ENCODE measurements at places on chromosomes 13 and 19.

DNA sequence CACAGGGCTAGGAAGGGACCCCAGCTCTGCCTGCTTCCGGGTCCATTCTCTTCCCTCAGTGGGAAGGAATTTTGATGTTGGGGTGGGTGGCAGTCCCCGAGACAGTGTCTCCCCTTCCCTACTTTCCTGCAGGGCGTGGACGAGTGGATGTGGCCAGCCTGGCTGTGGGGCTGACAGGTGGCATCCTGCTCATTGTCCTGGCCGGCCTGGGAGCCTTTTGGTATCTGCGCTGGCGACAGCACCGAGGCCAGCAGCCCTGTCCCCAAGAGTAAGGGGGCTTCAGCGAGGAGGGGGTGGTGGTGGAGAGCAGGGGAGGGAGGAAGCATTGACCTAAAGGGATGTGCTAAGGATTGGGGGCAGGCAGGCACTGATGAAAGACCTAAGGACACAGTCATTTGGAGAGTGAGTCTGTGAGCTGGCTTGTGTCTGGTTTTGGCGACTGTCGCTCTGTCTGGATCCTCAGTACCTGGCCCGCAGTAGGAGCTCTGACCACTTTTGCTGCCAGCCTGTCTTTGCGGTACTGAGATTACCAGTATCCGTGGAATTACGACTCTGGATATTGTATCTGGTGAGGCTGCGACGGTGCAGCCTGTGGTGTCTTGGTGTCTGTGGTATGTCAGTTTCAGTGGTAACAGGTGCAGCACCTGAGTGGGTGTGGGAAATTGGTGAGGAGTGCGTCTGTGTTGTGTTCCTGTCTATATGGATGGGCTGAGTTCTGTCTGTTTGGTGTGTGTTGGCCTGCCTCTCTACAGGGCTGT, 2.4 kb upstream of the PRR12 start:
- no peak for DNase-seq

GRCh38 chr13:32228330-32229041, 86.7 kb downstream of the ZAR1L start:
- peak; percentile 99 for DNase-seq

GRCh38 chr19:6801485-6802086, 29.1 kb downstream of the VAV1 start:
- DNase-seq, result no peak

- DNase-seq, result no peak
Measured at GRCh38 chr13:48656608-48657007, 2.9 kb downstream of the CYSLTR2 start.

DNA sequence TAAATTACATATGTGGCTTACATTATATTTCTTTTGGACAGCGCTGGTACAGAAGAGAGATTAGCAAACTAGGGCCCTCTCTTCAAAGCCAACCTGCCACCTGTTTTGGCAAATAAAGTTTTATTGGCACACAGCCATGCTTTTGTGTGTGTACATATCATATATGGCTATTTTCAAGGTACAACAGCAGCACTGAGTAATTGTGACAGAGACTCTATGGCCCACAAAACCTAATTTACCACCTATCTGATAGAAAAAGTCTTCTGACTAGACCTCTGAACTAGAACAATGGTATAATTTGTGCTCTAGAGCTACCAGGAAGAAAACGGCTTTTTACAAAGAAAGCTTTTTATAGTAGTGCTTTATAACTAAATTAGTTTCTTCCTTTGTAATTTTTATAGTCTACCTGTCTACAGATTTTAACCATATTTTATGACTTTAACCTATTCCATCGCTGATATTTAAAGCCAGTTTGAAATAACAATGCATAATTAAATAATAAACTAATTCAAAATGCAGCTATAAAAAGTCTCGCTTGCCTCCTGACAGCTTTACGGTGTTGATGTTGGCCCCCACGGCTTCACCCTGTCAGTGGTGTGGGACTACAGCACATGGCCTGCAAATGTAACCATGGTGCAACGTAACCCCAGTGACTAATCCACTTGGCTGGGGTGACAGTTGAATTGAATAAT, 17.7 kb upstream of the DPY19L3 start:
- DNase-seq, result peak; percentile 3

DNA sequence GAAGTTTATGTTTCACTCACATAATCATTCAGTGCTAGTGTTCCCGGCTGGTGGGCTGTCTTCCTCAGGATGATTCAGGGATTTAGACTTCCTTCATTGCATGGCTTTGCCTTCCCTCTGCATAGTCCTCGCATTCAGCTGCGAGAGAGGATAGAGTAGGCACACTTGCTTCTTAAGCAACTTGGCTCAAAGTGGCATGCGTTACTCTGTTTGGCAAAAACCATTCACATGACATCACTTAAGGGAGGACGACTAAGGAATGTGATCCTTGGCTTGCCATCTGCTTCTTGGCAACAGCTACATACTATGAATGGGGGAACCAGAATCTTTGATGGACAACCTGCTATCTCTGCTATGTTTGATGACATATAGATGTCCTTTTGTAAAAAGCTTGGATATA, 359.3 kb downstream of the TDRD3 start:
- no peak for DNase-seq

DNA sequence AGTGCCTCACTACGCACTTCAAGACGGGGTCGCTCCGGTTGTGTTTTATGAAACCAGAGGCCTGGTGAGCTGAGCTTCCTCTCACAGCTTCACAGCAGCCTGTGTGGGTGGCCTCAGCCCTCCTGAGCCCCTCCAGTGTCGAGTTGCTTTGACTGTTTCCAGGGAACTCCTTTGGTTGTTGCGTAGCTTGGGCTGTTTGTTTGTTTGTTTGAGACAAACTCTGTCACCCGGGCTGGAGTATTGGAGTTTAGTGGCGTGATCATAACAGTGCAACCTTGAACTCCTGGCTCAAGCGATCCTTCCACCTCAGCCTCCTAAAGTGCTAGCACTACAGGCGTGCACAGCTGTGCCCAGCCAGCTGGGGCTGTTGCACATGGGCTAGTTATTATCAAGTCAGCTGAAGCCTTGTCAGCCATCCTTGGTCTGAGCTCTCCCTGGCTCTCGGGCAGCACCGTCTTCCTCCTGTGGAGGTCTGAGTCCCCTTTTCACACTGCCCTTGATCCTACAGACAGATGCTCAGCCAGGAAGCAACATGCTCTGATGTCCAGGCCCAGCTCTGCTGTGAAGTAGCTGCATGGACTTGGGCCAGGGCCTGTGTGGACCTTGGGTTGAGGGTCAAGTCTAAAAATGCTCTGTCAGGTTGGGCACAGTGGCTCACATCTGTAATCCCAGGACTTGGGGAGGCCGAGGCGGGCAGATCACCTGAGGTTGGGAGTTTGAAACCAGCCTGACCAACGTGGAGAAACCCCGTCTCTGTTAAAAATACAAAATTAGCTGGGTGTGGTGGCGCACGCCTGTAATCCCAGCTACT, 10.2 kb downstream of the DOT1L start:
- DNase-seq, result no peak

GRCh38 chr13:68609661-68610060, 1379.5 kb upstream of the PCDH9 start:
- no peak for DNase-seq

- no peak for DNase-seq
Measured at GRCh38 chr13:76029088-76029487, 393.0 kb downstream of the LMO7 start.

DNA sequence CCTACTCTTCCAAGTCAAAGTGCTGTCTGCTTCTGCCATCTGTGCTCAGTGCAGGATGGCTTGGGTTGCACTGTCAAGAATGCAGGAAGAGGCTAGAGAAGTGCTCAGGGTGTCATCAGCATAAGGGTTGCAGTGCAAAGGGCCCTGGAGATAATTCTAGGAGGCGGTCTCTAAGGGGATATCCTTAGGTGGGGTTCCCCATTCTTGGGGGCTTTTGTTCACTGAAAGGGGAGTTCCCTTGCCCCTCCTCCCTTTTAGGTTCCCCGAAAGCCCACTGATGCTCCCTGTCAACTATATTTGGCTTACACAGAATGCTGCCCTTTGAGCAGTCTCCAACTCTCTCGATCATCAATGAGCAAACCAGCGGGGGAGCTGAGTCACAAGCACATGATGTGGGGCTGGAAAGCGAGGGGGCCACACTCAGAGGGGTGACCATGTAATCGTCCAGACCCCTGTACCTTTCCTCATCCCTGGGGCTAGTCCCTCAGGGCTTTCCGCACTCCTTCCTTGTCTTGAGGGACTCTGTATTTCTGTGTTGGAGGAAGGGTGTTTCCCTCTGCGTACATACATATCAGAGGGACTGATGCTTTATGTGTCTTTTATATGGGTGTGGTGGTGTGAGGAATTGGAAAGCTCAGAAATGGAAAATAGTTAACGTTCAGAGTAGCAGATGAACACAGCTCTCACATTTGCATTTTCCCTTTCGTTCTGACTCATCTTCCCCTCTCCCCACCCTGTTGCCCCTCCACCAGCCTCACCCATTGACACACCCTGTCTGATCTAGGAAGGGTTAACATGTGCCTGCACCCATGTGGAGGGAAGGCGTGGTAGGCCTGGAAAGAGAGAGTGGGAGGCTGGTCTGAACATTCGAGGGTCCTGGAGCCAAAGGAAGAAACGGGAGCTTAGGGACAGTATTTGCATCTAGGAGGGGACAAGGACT, 6.7 kb downstream of the ZBTB32 start:
- no peak for DNase-seq

DNA sequence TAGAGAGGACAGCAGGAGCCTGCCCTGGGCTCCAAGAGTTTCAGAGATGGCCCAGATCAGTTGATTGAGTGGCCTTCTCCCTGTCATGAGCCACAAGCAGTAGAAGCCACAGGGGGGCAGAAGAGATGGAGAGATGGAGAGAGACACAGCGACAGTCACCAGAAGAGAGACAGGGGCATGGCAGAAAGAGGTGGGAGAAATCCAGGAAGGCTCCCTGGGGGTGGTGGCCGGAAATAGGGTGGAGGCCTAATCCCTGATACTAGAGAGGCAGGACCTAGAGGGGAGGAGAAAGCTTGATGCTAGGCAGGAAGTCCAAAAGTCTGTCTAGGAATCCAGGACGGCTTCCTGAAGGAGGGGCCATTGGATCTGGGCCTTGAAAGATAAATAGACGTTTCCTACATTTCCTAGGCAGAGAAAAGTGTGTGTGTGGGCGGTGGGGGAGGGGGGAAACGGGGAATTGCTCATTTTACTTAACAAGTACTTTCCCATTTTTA, 9.6 kb upstream of the TPM4 start:
- peak; percentile 29 for DNase-seq

- no peak for DNase-seq
Measured at GRCh38 chr13:114130131-114130836, 2.1 kb downstream of the RASA3 start.

DNA sequence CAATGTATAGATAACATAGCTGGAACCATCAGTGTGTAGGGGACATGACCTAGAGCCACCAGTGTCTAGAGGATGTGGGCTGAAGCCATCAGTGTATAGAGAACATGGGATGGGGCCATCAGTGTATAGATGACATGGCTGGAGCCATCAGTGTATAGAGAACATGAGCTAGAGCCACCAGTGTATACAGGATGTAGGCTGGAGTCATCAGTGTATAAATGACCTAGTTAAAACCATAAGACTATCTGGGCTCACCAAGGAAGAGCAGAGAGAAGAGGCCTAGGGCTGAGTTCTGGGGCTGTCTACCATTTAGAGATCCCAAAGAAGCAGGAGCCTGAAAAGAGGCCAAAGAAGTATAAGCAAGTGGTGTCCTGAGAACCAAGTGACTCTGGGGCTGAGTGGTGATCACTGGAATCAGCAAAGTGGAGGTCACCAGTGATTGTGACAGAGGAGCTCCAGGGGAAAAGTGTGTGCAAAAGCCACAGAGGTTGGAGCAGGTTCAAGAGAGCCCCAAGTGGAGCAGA, 41.0 kb downstream of the RFX2 start:
- no peak for DNase-seq

- no peak for DNase-seq
Measured at GRCh38 chr13:51902776-51903175, 41.0 kb downstream of the CCDC70 start.

GRCh38 chr19:29581398-29581797, 24.7 kb upstream of the POP4 start:
- DNase-seq, result no peak

- DNase-seq, result no peak
Measured at GRCh38 chr13:48602296-48603016, 51.3 kb upstream of the CYSLTR2 start.

- no peak for DNase-seq
Measured at GRCh38 chr13:97866346-97866745, 87.1 kb upstream of the IPO5 start.

GRCh38 chr19:28242317-28242927, 970.5 kb downstream of the UQCRFS1 start:
- peak; percentile 30 for DNase-seq

GRCh38 chr19:19009951-19010350, 23.4 kb downstream of the SUGP2 start:
- no peak for DNase-seq

DNA sequence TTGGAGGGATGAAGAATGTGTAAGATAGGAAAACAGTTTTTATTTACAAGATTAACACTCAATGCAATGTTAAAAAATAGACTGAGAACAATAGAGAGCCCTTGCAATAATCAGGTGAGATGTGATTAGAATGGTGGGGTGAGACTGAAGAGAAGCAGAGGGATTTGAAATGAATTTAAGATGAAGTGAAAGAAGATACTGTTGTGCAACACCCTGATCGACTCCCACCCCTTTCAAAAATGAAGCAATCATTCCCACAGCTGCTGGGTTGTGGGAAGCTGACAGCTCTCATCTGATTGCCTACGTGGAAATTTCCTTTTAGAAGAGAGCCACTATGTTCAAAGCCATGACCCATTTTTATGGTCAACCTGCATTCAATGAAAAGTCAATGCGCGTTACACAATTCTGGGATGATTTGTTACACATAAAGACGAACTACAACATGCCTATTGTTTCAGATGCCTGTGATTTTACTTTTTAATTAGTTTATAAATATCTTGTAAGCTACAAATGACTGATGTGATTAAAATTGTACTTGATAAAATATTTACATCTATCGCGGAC, 1374.8 kb downstream of the PCDH9 start:
- DNase-seq, result no peak

DNA sequence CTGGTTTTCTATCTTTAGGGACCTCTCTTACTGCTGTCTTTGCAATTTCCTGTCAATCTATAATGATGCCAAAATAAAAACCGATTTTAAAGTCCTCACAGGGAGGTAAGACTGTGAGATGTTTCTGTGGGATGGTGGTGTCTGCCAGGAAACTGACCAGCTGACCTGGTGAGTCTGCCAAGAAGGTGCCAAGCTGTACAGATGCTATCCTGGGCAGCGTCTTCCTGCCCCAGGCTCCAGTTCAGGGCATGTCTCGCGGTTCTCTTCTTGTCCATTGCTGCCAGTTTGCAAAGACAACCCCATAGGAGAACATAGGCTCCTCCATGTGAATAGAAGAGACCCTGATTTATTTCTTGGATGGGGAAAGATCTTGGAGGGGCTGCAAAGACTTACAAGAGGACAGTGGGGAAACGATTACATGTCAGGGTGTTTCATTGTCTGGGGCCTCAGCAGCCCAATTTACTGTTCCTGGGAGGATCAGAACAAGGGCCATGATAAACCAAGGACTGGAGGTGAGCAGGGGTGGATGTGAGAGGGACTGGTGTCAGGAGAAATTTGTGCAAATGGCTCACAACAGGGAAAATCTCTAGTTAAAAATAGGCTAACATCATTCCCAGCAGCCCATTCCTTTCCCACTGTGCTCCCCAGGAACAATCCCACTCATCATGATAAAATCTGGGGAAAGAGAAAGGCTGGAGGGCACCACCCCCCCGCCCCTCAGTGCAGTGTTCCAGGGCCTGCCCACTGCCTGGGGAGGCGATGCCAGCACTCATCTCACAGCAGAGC, 42.7 kb upstream of the VSTM2B start:
- DNase-seq, result no peak

Measured in DMS53 (cell line).